ENCODE measurements at places on chromosomes 6 and 20. TPM values are rescaled to one million over a fixed set of nuclear protein-coding genes. Genes with fewer than 3 reads are reported as not detected.

GRCh38 chr20:37703035-37703845 lies 9.4 kb downstream of the CTNNBL1 start:
- no peak for DNase-seq

ZHX3 gene
- 7.3 TPM for total RNA-seq

DNA sequence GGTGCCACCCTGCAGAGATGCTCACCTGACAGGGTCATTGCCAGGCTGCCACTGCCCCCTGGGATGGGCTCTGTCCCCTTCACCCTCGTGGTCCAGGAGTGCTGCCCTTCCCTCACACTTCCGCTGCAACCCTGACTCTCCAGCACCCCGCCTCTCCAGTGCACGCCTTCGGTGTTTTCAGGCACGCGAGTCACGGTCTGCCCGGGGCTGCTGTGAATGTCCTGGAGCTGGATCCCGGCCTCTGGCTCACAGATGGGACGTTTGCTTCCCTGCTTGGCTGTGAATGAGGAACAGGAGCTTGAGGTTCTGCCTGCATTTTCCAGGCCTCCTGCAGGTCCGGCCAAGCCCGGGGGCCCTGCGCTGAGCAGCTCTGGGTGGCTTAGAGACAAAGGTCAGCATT lies 343.4 kb downstream of the SMOC2 start:
- DNase-seq: no peak

DNA sequence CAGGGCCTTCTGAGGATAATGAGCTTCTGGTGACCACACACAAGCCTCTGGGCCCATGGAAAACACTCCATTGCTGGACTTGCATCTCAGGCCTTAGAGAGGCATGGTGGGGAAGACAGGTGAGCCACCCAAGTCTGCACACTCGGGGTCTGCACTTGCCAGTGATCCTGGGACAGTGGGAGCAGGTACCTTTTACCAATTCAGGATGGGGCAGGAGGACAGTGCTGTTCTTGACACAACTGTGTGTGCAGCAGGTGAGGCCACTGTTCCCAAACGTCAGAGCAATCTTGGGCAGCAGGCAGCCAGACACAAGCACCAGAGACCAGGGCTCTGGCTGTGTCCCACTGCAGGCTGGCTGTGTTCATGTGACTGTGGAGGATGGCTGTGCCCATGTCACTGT lies 221.3 kb downstream of the ERMARD start:
- DNase-seq: no peak

DNA sequence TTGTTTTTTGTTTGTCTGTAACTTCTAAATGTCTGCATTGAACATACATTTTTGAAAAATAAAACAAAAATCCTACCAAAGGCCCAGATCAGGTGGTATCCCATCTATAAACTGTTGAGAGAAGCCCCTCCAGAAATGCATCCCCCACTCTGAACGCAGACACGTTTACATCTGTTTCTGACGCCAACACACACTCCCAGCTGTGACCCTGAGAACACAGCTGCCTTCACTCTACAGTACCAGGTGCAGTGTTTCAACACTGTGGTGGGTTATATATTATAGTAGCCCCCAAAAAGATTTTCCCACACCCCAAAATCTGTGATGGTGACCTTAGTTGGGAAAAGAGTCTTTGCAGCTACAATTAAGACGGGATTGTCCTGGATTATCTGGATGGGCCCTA lies 199.1 kb upstream of the JARID2 start:
- DNase-seq: no peak

- no peak for DNase-seq
These were observed 8.0 kb upstream of the CRISP2 start for GRCh38 chr6:49721297-49721696.

NKAIN2 gene
- not detected for total RNA-seq

- no peak for DNase-seq
These were observed 4.7 kb downstream of the CCN2 start for GRCh38 chr6:131946404-131946991.

DNA sequence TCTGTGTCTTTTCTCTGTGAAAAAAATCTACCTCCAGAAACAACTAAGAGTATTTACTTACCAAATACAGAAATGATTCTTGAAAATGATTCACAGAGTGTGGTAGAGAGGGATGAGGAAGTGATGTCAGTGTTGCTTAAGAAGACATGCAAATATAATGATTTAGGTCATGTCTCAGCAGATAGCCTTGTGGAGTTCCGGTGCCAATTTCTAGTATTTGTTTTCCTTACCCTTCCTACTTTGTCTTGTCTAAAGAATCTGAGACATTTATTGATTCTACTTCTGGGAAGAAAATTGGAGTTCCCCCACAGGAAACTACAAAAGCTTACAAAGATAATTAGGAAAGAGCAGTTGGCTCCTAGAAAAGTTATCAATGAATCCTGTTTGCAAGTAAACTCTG lies 68.8 kb downstream of the GJA1 start:
- no peak for DNase-seq

DNA sequence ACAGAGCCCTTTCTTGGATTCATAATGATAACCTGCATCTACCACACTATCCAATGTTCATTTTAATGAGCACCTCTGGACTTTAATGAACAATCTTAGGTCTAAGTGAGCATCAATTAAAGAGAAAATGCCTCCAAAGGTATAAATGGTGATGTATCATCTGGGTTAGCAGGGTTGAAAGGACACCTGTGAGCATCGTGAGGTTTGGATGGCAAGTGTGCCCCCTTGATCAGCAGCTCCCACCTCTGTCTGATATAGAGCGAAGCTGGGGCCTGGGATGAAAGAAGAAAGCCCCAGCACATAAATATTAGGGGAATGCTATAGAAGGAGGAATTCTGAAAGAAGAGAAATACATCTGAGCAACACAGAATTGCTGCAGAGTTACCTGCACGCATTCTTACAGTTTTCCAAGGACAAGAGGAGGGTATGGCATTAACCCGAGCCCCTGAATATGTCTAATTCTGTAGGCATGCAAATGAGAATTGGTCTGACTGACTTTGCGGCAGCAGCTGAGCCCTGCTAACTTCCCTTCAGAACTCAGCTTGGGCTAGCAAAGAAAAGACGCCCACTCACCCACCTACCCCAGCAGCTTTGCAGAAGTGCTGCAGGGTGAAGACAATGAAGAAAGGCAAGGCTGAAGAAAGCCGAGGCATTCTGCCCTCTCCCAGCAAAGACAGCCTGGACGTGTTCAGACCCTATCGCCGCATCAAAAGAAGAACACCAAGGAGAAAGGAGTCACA lies 136.2 kb downstream of the GMPR start:
- no peak for DNase-seq

OPN5 gene
- total RNA-seq: not detected

LCA5 gene
- total RNA-seq: 0.83 TPM

DNA sequence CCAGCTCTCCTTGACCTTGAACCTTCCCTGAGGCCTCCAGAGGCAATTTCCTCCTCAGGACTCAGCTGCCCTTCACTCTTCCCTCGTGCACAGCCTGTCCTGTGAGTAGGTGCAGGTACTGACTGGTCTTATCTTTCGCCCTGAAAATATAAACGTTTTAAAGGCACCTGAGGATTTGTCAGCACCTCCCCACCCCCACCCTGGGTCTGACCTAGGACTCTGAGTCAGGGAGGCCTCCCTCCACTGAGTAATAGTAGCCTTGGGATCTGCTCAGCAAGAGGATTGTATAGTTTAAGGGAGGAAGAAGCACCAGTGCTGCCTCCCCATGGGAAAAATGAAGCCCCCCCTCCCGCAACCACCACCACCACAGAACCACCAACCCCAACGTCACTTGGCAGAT lies 54.6 kb downstream of the PPARD start:
- no peak for DNase-seq

DNA sequence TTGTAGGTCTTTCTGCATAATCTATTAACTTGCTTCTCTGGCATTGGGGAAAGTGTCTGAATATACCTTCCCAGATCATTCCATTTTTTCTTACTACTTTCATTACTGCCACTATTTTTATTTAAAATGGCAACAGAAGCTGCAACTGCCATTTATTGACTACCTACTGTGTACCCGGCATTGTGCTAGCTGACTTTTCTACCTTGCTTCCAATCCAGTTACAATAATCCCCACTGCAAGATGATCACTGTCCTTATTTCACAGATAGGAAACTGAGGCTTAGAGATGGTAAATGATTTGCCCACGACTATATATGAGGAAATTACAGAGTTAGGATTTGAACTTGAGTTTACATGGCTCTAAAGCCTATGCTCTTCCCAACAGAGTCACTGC lies 129.0 kb downstream of the MAP3K7 start:
- DNase-seq: no peak

- DNase-seq: no peak
These were observed 219.6 kb upstream of the CHD6 start for GRCh38 chr20:41837669-41838224.

GRCh38 chr6:93550551-93551276 lies 131.4 kb upstream of the EPHA7 start:
- no peak for DNase-seq

- DNase-seq: peak; percentile 21
These were observed 927 bp upstream of the MANEA start for GRCh38 chr6:95576218-95576997.

- no peak for DNase-seq
These were observed 1.6 kb downstream of the CLVS2 start for GRCh38 chr6:122997541-122998150.

DNA sequence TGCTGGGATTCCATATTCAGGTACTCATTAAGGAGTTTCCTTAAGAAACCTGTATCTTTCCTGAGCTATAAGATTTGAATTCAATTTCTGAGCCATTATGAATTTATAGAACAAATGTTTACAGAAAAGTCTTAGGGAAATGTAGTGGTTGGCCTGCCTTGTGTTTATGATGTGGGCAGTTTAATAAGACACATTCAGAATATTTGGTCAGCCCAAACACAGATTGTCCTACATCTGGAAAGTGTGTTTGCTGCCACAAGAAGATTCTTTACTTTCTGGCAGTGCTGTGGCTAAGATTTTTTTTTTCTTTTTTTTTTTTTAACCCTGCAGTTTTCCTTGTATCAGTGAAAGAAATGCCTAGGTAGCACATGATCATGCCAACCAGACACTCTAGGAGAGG lies 15.2 kb downstream of the TBX18 start:
- no peak for DNase-seq

DNA sequence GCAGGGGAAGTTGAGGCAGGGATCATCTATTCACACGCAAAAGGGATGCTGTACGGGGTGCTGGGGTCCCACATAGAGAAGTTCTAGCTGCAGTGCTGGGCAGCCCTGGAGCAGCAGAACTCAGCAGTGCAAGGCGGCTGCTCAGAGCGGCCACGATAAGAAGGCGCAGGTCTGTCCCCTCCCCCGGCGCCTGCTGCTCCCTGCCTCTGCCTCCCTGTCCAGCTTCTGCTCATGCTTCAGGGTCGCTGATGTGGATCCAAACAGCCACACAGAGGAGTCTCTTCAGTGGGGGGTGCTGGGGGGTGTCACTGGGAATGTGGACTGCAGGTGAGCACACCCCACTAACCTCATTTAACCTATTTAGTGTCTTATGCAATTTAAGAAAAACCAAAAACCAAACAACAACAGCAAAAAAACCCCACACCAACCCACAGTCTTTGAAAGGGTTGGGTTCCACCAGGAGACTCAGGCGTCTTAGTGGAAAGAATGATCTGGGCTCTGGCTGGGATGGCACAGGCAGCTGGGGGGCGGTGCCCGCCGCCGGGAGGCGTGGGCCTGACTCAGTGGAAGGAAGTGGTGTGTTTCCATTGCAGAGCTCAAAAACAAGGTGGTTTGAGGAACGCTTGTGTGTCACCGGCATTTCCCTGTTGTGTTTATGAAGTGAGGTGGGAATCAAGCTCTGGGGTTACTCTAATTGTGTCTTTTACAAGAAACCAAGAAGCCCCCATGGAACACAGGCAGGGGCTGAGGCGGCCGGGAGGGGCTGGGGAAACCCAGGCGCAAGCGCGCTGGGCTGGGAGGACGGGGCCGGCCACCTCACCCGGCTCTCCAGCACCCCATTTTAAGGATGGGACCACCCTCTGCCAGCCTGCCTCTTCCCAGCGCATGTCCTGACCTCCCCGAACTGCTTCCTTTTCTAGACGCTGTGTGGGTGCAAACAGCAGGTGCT lies 55.1 kb downstream of the IRF4 start:
- DNase-seq: no peak

DNA sequence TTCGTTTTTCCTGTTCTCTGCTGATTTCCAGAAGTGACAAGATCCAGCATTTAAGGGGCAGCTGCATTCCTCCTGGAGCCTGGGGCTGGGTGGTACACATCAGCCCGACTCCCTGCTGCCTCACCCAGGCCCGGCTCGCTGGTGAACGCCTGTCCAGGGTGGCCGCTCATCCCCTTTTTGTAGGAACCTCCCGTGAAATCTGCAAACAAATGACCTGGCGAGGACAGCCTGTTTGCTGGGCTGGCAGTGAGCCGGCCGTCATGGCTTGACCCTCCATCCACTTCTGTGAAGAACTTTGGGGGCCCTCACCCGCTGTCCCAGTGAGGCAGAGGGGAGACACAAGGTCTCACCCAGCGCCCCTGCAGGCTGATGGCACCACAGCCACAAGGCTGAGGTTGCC lies 39.0 kb downstream of the PYGB start:
- no peak for DNase-seq

MAP7 gene
- 32.5 TPM for total RNA-seq

DNA sequence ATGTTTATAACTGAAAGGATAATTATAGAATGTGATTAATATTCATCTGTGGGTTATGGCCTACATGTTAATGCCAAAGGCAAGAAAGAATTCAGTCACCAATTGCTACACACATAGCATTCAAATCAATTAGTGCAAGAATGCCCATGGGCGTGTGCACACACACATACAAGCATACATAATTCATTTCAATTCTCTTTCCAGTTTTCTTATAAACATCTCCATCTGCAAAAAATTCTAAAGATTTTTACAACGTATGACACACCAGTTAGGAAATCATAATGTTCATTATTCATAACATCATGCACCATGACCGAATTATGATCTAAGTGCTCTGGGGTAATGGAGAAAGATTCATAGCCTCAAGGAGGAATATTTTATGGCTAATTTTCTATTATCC lies 111.0 kb upstream of the ADTRP start:
- no peak for DNase-seq

DNA sequence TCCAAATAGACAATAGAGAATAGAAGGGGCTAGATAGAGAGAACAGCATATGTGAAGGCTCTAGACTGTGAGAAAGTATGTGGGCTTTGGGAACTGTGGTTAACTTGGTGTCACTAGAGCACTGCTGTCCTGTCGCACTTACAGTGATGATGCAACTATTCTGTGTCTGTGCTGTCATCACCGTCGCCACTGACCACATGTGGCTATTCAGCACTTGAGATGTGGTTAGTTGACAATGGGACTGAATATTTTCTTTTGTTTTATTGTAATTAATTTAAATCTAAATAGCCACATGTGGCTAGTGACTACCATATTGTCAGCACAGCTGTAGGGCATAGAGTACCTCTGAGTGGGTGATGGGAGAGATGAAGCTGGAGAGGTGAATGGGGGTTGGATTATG lies 39.0 kb upstream of the IFNGR1 start:
- DNase-seq: no peak

All from SK-MEL-5 (cell line).